ENCODE measurements at places on chromosomes 3 and 15.

- no peak for DNase-seq
Measured at GRCh38 chr15:29560896-29561295, 261.4 kb downstream of the TJP1 start.

DNA sequence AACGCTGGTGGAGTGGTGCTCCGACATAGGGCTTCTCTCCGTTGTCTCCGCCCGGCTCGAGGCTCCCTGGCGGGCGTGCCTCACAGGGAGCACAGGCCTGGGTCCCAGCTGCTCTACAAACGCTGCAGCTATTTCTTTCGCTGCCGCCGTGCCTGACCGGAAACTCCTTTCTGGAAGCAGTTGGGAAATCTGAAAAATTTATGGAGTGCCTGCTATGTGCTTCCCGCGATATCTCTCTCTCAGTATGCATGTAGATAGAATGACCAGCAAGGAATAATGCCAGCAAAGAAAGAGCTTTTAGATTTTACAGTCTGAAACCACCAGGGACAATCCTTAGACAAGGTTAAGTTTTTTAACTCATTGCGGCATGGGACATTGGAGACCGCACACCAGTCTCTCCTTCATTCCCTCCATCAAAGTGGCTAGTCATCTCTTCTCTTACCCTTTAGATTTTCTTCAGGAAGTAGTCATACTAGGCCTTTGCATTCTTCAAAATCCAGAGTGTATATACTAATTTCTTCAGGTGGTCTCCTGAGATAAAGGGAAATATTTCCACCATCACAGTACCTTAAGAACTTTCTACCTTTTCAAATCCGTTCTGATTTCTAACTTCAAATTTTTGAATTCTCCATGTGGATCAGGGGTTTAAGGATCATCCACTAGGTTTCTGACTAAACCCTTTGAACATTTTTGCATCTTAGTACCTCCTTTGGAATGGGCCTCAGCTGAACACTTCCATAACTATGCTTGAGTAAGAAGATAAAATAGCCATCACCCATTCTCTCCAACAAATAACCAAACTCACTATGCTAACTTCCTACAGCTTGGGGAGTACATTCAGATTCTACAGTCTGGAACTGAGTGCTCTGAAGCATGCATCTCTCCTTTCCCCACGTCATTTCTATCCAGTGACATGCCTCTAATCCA lies 1.1 kb upstream of the NPHP3 start:
- no peak for DNase-seq

GRCh38 chr3:127675651-127676391 lies 3.1 kb downstream of the ABTB1 start:
- no peak for DNase-seq

DNA sequence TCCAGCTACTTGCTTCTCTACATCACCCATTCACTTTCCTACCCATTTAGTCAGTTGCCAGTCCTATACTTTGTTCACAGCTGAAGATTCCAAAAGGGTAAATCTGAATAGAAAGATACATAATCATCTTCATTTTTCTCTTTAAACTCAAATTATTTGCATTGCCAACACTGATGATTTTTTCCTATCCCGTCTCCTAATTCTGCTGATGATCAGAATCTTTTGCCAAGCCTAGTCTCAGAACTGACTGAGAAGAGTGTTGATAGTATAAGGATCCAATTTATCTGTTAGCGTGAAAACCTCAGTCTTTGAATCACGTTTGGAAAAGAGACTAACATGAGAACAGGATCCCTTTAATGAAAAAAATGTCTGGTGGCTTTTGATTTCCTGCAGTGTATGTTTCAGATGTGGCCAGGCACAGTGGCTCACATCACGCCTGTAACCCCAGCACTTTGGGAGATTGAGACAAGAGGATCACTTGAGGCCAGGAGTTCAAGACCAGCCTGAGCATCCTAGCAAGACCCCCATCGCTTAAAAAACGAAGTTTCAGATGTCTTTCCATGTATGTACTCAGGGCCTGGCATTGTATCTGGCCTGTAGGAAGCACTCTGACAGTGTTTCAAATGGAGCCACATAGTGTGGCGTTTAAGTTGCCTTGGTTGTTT lies 169.4 kb downstream of the KLHL25 start:
- DNase-seq, result no peak

DNA sequence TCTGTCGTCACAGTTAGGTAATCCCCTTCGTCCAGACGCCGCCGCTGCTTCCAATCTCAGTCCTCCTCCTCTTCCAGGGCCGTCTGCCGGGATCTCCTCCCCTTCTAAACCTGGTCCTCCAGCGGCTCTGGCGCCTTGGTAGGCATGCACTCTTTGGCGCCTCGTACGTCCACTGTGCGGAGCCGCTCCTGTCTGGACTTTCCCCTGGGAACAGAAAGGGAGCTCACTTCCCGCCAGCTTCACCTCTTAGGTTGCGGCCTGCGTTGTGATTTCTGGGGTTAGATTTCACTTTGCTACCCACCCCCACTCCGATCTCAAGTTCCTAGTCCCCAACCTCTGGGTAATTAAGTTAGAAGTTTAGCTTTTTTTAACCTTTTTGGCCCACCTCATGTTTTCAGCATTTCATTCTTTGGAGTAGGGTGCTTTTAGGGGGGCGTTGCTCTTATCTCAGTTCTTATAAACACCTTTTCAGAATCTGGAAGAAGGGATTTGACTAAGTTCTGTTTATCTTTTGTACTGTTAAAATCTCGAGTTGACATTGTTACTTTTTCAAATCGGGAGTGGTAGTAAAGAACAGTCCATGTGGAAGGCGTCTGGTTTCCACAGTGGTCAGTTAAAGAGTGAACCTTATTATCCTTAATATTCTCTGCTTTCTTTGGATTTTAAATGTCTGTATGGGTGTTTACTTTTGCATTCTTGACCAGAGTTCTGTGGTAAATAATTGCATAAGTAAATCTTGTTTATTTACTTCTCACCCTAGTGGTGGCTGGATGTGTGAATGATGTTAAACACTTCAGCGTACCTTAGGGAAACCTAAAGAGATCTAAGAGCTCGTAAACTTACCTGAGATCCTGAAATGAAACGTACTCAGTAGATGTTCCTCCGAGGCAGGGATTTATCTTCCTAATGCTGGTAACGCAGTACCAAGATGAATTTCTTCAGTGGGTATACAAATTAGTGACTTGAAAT lies 611 bp downstream of the CTDSPL2 start:
- DNase-seq, result peak; percentile 86

- no peak for DNase-seq
Measured at GRCh38 chr3:116034086-116034485, 410.8 kb downstream of the GAP43 start.

DNA sequence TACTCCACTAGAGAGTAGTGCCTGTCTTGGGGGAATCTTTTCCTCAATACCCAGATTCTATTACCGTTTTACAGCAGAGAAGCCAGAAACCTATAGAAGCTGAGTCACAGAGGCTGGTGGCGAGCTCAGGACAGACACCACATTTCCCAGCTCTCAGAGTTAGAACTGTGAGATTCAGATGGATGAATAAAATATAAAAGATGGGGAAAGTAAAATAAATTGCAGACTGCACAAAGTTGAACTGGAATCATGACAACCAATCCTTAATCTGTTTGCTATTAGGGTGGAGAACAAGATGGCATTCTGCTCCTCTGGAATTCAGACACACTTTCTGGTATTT lies 40.5 kb upstream of the CMSS1 start:
- DNase-seq, result no peak

All from neural progenitor cell (in vitro differentiated cells).